ENCODE measurements at places on chromosomes 12 and 14.

DNA sequence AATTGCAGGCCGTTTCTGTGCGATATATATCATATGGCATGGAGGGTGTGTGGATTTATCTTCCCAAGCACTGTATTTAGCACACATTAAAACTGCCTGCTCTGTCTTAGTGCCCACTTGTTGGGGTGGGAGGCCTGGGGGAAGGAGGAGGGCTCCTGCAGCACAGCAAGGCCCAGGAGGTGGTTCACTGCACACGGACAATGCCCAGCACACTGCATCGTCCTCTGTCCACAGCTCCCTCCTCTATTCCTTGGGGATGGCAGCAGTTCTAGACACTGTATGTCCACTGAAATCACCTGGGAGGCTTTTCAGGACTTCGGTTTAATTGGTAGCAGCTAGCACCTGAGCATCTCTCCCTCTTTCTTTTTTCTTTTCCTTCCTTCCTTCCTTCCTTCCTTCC is 161.2 kb downstream of the KTN1 start:
- no peak for DNase-seq

DNA sequence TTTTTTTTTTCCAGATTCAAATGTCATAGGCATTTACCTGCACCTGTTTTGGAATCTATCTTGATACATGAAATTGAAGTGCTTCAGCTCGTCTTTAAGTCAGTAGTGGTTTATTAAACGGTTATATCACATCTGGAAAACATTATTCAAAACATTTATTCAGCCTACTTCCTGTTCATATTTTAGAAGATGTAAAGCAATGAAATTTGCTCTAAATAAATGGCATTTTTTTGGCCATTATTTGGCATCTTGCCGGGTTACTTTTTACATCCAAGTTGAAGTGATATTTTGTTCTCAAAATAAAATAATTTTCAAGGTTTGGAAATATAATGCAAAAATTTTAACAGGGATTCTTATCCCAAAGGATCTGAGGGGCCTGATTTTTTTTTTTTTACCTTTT is 103.1 kb downstream of the EML1 start:
- no peak for DNase-seq

DNA sequence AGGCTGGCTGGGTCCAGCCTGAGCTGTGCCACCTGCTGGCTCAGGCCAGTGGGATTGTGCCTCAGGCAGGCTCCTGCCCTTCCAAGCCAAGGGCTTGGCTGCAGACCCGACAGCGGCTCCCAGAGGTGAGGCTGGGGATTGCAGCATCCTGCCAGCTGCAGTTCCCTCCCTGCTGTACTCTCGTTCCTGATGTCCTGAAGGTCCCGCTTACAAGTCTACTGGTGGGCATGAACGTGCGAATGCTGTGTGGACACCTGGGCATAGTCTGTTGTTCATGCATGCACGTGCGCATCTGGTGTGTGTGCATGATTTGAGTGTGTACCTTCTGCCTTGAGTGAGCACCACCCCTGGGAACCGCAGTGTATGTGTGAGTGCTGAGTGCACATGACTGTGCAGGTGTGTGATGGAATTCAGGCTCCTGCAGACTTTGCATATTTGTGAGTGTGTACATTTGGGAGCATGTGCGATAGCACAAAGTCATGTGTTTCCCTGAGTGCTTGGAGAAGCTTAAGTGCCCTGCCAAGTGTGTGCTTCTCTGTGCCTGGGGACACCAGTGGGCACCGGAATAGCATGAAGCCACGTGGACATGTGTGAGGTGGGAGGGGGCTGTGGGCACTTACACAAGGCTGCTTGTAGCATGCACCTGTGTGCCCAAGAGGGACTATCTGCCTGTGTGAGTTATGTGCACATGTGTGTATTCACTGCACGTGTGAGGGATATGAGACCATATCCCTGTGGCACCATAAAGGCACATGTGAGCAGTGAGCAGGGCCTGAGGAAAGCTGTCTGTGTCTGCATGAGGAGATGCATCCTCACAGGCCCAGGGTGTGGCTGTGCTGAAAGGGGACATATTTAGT is 19.3 kb upstream of the KRT7 start:
- DNase-seq, result peak; percentile 18

DNA sequence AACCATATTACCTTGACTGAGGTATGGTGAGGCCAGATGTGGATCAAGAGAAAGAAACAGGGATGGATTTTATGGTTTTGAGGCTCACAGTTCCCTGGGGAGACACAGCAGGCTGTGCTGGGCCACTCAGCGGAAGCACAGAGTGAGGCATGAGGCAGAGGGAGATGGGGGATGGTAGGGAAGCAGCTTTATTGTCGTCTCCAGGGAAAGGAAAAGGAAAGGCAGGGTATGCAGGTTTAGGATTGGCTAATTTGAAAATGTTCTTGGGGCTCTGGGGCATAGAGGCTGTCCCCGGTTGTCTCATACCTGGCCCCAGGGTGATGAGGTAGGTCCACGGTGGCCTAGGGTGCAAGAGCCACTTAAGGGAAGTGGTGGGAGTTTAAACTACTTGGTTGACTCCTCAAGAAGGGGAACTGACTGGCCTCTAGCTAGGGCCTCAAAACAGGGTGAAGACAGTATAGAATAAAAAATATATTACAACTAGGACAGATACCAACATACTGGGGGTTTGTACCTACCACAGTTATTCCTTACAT is 322.8 kb downstream of the RGS6 start:
- DNase-seq, result no peak

DNA sequence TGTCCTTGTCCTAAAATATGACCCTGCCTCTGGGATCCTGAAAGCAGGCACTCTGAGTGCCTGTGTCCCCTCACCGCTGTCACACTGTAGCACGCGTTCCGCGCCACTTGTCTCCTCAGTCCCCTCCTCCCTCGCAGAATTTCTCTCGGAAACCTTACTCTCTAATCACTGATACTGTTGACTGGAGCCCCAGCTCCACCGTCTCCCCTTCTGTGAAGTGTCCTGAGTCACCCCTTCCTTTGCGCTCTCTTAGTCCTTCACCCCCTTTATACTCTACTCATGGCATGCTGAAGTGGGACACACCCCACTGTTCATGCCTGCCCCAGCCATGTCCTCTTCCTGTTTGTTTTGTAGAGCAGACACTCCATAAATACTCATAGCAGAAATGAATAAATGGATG is 104.7 kb downstream of the ZNF664 start:
- no peak for DNase-seq

GRCh38 chr14:100710826-100711462 is 15.7 kb upstream of the DLK1 start:
- DNase-seq, result no peak

Data from activated T-helper 1 cell treated with anti-CD3 and anti-CD28 coated beads, Interleukin-2, amount 50 U/mL, for 16 hours (primary cell).